Activated T-cell treated with anti-CD3 and anti-CD28 coated beads, Interleukin-2, amount 50 U/mL, for 48 hours (primary cell): ENCODE measurements at places on chromosomes 11 and 22.
A peak's percentile ranks its signal among the peaks of the same experiment; 100 is the strongest.

DNA sequence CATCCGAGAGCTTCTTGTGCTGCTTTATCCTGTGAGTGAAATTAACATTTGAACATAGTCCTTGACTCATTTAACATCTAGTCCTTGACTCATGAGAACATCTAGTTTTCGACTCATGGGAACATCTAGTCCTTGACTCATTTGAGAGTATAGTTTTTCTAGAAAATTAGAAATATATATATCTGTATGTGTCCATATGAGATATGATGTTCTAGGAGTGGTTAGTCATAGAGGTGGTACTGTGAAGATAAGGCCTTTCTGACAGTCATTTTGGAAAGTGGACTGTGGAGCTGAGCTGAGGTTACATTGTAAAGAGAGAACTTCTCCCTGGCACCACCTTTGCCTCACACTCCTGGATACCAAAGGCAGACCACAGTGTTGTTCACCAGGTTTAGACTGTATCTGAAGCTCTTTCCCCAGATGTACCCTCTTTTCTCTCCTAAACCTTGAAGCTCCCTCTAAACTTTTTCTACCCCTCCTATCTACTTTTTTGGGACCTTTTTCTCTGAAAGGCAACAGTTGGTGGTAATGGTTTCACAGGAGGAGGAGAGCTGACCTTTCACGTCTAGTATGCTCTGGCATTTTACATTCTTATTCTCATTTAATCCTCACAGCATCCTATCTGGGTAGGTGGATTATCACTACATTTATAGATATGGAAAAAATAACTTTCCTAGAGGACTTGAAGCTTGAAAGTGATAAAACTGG, 67.2 kb downstream of the PPP2R1B start:
- DNase-seq: peak; percentile 25

- DNase-seq: no peak
These were observed 75.0 kb downstream of the PPP2R1B start for GRCh38 chr11:111691176-111691575.

- DNase-seq: no peak
These were observed 23.1 kb upstream of the CBX7 start for GRCh38 chr22:39175353-39176142.

DNA sequence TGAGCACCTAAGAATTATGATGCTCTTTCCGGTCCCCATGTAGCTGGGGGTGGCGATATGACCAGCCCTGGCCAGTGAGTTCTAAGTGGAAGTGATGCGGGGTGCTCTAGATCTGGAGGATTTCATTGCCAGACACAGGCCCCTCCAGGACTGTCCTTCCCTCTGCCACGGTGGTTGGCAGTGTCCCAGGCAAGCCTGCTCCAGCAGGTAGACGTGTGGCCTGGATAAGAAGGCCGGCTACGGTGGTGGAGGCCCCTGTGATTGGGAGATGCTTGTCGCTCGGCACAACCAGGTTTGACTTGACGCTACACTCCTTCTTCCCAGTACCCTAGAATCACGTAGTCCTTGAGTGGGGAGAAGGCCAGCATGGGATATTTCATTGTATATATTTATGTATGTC, 9.1 kb upstream of the ARHGAP8 start:
- no peak for DNase-seq

DNA sequence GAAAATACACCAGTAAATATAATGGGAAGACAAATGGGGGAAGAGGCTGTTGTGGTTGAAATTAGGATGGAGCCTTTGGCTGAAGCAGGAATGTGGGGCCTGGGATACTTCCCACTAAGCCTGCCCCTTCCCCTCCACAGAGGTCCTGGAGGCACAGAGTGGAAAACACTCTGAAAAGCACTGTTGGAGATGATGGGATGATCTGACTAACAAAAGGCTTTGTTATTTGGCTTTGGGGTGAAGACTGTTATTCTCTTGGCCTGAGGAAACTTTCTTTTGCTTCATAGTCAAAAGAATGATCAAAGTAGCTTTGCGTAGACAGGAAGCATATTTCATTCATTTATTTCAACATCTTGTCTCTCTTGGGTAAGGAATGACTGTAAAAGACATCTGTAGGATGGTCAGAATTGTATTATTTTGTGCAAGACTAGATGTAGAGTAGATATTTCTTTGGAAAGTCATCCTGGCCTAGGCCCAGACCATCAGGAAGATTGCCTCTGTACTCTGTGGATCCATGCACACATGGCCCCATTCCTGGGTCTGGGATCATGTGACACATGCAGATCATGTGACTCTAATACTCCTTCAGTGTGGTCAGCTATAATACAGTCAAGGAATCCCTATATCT, 111.4 kb downstream of the SPON1 start:
- DNase-seq: no peak
